ENCODE measurements at places on chromosomes 3 and 15.

GRCh38 chr15:43975770-43976169 is 149.0 kb downstream of the WDR76 start:
- DNase-seq = no peak

- DNase-seq = no peak
Observed at GRCh38 chr3:184602372-184603150, 41.0 kb downstream of the EPHB3 start.

DNA sequence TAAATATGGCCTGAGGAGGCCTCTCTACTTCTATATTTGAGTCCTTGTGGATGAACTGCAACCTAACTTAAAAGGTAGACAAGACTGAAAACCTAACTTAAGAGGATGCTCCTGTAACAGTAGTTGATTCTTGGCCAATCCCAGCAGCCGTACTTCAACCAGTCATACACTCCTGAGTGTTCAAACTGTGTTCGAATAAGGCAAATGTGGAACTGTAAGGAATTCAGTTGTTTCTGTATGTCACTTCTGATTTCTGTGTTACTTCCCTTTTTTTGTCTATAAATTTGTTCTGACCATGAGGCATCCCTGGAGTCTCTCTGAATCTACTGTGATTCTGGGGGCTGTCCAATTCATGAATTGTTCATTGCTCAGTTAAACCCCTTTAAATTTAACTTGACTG is 20.5 kb downstream of the GALK2 start:
- DNase-seq = no peak

DNA sequence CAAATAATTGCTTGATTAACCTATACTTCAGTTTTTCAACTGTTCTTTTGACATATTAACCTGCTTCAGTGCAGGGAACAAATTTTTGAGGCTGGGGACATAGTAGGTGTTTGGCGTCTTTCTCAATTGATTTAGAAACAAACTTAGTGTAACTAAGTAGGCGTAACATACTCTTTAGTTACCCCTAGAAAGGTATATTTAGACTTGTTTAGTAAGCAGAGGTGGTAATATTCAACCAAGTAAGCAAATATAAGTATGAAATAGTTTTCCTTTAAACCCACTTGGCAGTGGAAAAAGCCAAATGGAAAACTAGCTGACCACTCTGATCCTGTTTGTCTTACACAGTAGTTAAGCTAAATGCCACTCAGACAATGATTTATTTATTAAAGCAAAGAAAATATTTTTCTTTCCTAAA is 113.2 kb downstream of the MBNL1 start:
- no peak for DNase-seq

DNA sequence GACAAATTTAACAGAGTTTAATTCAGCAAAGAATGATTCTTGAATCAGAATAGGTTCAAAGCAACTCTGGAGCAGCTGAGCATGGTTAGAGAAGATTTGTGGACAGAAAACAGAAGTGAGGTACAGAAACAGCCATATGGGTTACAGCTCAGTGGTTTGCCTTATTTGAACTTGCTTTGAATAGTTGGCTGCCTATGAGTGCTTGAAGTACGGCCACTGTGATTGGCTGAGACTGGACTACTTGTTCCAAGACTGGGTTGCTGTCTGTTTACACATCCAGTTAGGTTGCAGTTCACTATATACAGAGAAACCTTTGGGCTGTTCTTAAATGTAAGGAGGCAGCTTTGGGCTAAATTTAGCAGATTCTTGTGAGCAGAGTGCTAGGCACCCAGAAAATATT is 79.4 kb upstream of the CADPS start:
- DNase-seq = no peak

DNA sequence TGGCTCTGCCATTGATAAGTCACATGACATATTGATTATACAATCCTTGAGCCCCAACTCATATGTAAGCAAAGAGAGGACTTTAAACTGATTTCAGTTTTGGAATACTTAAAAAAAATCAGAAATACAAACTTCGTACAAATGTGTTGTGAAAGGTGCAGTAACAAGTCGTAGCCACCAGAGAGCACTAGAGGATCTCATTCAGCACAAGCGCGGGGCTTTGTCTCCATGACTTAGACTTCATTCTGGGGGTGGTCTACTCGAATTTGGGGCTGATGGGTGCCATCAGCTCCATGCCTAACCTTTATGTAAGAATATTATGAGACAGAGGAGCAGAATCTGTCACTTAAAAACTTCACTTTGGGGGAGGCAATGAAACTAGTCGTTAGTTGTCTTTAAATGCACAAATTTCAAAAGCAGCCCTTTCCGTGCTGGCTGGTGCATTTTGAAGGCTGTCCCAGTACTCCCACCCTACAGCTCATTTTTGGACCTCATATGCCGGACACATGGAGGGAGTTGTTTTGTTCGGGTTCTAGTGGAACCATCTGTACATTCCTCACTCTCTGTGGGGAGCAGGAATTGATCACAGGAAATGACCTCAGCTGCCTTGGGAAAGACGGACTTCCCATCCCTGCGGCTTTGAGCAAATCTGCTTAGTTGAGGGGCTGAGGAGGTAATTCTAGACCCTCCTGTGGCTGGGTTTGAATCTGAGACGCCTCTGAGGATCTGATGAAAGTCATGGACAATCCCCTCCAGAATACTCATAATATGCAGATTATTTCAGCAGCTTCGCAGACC is 27.5 kb upstream of the MASP1 start:
- DNase-seq = peak; percentile 26

DNA sequence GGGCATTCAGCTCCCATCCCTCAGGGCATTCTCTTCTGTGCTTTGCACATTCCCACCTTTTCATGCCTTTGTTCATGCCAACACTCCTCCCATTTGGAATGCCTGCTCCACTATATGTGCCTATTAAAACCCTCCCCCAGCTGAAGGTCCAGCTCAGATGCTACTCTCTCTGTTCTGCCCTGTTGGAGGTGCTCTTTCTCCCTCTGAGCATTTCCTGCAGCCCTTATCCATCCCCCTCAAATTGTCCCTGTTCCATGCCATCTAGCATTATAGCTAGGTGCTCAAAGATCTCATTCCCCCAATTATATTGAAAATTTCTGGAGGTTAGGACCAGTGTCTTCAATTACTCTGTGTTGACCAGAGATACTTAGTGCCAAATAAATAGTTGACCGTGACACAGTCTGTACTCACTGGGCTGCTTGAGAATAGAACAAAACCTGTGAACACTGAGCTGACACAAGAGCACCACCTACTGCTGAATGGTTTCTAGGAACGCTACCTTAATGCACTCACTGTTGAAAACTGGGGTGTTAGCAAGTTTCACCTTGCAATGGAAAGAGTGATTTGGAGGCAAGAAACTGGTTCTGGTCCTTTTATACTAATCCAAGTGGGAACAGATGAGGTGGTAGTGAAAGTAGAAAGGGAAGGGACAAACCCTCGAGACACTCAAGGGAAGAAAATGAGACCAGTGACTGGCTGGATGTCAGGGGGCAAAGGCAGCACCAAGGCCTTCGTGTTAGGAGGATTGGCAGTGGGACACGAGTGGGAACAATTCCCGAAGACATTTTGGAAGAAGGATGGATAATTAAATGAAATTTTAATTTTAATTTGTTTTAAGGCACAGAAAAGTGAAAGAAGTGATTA is 289.8 kb upstream of the ROPN1 start:
- DNase-seq = no peak

GRCh38 chr3:12383218-12383617 is 94.3 kb downstream of the PPARG start:
- no peak for DNase-seq

- DNase-seq = no peak
Observed at GRCh38 chr3:21013566-21013965, 737.4 kb downstream of the ZNF385D start.

DNA sequence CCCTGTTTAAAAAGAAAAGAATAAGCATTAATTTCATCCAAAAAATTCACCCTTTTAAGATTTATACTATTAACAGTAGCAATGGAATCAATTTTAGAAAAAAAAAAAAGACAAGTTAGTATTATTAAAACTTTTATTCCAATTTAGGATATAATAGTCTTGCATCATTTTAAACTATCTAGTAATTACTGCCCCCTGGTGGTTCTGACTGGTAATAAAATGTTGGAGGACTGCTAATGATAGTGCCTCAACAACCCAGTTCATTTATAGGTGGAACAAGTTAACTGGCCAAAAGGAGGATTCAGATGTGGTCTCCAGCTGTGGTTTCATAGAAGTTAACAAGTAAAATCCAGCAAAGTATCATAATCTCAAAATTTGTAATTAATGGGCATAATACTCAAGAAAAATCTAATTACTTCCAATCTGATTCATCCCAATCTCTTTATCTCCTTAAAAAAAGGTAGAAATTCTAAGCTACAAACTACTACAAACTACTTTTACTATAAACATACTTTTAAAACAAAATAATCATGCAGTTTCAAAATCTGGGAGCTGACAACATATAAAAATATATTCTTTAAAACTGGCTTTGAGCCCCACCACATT is 30.7 kb upstream of the WDR49 start:
- DNase-seq = peak; percentile 39

- no peak for DNase-seq
Observed at GRCh38 chr3:64023861-64024223, 548 bp upstream of the PSMD6 start.

DNA sequence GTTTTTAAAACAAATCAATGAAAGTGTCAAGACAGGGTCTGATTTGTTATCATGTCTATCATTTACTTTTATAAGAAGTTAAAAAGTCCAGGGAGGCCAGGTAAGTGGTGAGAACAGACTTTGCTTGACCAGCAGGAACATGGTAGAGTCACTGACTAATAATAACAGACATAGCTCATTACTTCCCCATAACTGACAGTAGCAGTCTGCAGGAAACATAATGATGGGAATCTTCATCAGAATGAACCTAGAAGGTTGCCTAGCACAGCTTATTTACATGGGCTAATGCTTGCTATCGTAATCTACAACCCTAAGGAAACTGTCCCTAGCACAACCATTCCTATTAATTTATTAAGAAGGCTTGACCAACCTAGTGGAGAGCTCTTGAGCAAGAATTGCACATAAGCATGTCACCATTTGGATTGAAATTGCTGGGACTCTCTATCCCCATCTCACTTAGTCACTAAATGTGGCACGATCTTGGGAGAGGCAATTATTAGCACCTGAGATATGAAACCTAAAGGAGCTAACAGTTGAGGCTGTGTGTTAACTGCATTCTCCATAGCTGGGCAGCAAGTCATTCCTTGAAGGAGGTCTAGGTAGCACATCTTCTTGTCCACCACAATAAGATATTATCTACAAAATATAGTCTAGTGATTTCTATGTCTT is 139.6 kb upstream of the ZBTB20 start:
- DNase-seq = no peak

DNA sequence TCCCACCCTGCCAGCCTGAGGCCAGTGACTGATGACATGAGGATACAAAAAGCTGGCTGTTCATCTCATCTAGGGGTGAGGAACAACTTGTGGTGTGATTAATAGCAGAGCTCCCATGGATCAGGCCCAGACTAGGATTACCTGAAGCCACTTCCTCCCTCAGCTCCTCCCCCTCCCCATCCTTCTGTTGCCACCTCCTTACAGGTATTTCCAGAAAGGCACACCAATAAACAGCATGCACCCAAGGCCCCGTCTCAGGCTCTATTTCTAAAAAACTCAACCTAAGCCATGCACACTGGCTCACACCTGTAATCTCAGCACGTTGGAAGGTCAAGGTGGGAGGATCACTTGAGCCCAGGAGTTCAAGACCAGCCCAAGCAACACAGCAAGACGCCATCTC is 54.1 kb downstream of the SRGAP3 start:
- DNase-seq = no peak

GRCh38 chr3:72591522-72592421 is 256.5 kb downstream of the SHQ1 start:
- no peak for DNase-seq

GRCh38 chr3:157494581-157495281 is 8.5 kb downstream of the VEPH1 start:
- no peak for DNase-seq

DNA sequence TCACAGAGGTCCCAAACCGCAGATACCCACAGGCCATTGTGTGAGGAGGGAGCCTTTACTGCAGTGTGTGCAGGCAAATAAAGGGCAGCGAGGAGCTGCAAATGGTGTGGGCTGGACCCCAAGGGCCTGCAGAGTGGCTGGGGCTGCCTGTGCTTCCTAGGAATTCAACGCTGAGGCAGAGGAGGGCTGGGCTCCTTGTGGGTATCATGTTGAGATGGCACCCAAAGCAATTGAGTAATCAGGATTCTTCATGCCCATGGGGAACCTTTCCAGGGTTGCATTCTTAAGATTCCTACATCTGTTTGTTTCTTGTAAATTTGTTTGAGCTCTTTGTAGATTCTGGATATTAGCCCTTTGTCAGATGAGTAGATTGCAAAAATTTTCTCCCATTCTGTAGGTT is 85.4 kb upstream of the LIPC start:
- no peak for DNase-seq

GRCh38 chr15:89378296-89379151 is 43.9 kb upstream of the POLG start:
- DNase-seq = no peak

All from activated naive CD8-positive, alpha-beta T cell treated with anti-CD3 and anti-CD28 coated beads, Interleukin-2, amount 50 U/mL, for 24 hours (primary cell).